ENCODE measurements at places on chromosomes 2 and 18. TPM values are rescaled to one million over a fixed set of nuclear protein-coding genes. Genes with fewer than 3 reads are reported as not detected.

Gene ALPP
- total RNA-seq = not detected

DNA sequence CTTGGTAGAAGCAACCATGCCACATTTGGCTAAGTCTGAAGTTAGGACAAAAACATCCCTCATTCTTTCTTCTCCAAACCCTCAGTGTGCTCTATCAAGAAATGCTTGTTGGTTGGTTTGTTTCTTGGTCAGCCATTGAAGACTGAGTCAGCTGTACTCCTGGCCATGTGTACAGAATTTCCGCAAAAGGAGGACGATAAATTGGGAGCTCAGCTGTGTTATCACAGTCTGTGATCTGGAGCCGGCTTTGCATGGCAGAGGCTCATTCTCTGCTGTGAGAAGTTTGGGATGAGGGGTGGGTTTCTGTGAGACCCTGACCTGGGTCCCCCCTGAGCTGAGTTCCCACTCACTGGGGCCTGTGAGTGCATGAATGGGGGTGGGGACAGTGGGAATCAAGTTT is 26.3 kb upstream of the E2F6 start:
- no peak overlapping the region for H3K4me3 ChIP-seq
- no peaks in the 10 kb centered on the region for H3K36me3 ChIP-seq
- no peak overlapping the region for H3K27ac ChIP-seq
- H3K27me3 ChIP-seq = no peaks in the 10 kb centered on the region

Gene SULT1C4
- 12.8 TPM for total RNA-seq

DNA sequence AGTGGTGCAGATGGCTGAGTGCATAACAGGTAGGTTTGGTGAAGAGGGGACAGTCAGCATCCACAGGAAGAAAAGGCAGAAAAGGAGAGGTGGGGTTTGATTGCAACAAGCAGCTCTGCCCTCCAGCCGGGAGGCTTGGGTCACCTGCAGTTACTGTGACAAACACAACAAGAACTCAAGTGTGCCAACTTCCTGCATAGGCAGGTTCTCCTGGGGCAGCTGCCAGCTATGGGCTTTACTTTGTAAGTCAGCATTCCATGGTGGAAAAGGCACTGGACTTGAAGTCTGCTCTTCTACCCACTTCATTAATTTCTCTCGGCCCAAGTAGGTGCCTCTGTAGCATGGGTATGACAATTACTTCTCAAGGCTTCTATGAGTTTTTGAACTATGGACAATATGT is 98.9 kb downstream of the MYT1L start:
- no peaks in the 10 kb centered on the region for H3K27me3 ChIP-seq
- H3K27ac ChIP-seq = no peak overlapping the region
- DNase-seq = no peak

DNA sequence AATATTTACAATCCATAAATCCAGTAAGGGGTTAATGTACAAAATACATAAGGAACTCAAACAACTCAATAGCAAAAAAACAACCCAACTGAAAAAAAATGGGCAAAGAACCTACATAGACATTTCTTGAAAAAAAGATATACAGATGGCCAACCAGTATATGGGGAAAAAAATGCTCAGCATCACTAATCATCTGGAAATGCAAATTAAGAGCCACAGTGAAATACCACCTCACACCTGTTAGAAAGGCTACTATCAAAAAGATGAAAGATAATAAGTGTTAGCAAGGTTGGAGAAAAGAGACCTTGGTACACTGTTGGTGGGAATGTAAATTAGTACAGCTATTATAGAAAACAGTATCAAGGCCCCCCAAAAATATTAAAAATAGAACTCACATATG is 14.6 kb downstream of the AP1S3 start:
- H3K27ac ChIP-seq = no peak overlapping the region
- H3K4me3 ChIP-seq = no peak overlapping the region
- DNase-seq = no peak
- no peaks in the 10 kb centered on the region for H3K27me3 ChIP-seq
- H3K4me1 ChIP-seq = no peaks in the 10 kb centered on the region

Gene KLHL29
- total RNA-seq = 2.3 TPM

DNA sequence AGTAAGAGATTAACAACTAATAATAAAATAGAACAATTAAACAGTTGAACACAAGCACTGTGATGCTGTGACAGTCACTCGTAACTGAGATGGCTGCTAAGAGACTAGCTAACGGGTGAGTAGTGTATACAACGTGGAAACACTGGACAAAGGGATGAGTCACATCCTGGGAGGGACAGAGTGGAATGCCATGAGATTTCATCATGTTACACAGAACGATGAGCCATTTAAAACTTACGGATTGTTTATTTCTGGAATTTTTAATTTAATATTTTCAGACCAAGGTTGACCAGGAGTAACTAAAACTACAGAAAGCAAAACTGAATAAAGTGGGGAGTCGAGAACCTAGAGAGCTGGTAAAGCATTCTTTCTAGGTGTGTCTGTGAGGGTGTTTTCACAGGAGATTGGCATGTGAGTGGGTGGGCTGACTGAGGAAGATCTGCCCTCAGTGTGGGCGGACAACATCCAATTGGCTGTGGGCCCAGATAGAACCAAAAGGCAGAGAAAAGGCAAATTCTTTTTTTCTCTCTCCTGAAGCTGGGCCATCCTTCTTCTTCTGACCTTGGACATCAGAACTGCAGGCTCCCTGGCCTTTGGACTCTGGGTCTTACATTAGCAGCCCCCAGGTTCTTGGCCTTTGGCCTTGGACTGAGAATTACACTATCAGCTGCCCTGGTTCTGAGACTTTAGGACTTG is 14.6 kb downstream of the TMSB10 start:
- no peaks in the 10 kb centered on the region for H3K36me3 ChIP-seq
- peak overlapping the region; percentile 20 for H3K27ac ChIP-seq
- no peak for DNase-seq
- H3K4me3 ChIP-seq = no peak overlapping the region

GRCh38 chr18:68922392-68922791 is 124.5 kb downstream of the CCDC102B start:
- H3K4me1 ChIP-seq = no peaks in the 10 kb centered on the region
- no peak overlapping the region for H3K4me3 ChIP-seq
- H3K27me3 ChIP-seq = no peaks in the 10 kb centered on the region
- H3K36me3 ChIP-seq = no peaks in the 10 kb centered on the region

Gene TMEM198
- 1.1 TPM for total RNA-seq

DNA sequence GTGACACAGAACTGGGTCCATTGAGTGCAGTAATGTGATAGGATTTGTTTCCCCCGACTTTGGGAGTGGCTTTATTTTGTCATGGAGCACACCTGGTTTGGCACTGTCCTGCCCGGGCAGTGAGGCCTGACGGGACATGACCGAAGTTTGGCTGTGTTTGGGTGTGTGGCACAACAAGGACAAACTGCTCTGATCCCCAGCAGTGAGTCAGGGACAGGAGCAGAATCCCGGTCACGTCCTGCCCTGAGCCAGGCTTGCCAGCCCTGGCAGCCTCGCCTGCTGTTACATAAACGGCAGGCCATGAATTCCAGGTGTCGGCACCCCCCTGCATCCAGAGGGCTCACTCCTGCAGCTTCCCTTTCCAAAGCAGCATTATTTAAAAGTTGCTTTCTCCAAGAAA is 45.7 kb downstream of the IMPA2 start:
- no peak for DNase-seq
- peaks cover 19% of the 10 kb centered on the region for H3K36me3 ChIP-seq
- H3K4me3 ChIP-seq = no peak overlapping the region
- H3K4me1 ChIP-seq = peaks cover 12% of the 10 kb centered on the region
- H3K27ac ChIP-seq = peak overlapping the region; percentile 88

DNA sequence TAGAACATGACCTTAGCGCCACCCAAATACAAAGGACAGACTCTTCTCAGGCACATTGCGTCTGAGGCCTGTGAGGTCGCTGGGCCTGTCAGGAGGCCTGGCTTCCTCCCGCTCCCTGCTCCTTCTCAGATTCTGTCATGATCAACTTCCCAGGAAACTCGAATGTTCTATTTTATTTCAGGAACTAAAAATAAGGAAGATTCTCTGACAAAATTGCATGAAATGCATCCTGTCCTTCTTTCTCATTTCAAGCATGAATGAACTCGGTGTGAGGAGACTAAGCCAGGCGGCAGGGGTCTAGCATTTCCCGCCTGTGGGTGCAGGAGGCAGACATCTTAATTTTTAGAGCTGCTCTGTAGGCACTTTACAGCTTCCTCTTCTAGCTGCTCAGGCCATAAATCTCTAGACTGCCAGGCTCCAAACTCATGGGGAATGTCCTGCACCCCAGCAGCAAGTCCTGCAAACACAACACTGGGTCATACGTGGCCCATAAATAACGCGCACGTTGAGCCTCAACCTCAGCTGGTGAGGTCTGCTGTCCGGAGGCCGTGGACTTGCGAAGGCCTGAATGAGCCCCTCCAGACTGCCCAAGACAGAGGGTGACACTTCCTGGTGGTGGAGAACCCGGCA is 109.7 kb upstream of the ZNF236 start:
- no peak for DNase-seq
- no peaks in the 10 kb centered on the region for H3K36me3 ChIP-seq
- H3K4me3 ChIP-seq = no peak overlapping the region

Gene MSTN
- 0.09 TPM for total RNA-seq

- H3K4me3 ChIP-seq = no peak overlapping the region
- H3K27me3 ChIP-seq = no peaks in the 10 kb centered on the region
- no peak for DNase-seq
- peaks cover 2% of the 10 kb centered on the region for H3K36me3 ChIP-seq
Measured at GRCh38 chr2:178377046-178377445, 73.9 kb downstream of the PRKRA start.

Gene SP140
- 1.8 TPM for total RNA-seq

DNA sequence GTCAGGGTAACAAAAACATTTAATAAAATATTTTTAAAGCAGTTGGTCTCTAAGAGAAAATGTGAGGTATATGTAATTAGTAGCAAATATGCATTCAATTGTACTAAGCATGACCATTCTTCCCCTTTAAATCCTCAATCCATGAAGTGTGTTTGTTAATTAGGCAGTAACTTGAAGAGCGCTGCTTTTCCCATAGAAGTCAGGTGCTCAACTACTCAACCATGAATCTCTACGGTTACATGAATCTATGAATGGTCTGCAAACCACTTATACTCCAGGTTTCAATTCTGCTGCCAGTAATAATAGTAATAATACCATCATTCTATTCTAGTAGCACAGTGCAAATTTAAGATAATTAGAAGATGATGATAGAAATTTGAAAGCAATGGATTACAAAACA is 55.8 kb downstream of the SLC8A1 start:
- H3K27me3 ChIP-seq = no peaks in the 10 kb centered on the region
- H3K27ac ChIP-seq = no peak overlapping the region
- H3K36me3 ChIP-seq = no peaks in the 10 kb centered on the region
- DNase-seq = no peak

DNA sequence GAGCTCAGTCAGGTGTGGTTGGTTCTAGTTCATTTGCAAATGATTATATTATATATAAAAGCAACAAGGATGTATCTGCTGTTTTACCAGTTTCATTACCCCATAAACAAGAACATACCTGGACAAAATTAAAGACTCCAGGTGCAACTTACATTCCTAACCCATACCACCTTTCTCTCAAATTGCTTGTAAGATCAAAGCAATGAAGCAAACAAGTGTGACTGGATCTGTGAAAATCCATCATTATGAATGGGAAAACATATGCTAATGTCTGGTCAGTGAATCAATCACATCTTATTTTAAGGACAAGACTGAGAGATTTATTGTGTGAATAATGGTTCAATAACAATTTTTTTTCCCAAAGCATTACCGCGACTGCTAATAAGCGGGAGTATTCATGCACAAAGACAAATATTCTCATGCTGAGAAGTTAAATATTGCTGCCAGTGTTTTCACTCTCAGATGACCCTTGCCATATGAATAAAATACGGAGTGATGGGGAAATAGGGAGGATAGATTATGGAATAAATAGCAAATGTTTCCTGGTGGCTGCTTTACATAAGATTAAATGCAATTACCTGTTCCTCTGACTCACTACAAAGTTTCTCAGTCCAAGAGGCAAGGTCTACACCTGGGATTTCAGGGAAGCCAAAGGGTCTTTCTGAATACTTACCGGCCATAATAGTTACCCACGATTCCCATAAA is 59.3 kb downstream of the WDR75 start:
- no peak for DNase-seq
- H3K27ac ChIP-seq = no peak overlapping the region
- no peaks in the 10 kb centered on the region for H3K36me3 ChIP-seq
- H3K4me1 ChIP-seq = no peaks in the 10 kb centered on the region
- no peak overlapping the region for H3K4me3 ChIP-seq
- H3K27me3 ChIP-seq = no peaks in the 10 kb centered on the region

DNA sequence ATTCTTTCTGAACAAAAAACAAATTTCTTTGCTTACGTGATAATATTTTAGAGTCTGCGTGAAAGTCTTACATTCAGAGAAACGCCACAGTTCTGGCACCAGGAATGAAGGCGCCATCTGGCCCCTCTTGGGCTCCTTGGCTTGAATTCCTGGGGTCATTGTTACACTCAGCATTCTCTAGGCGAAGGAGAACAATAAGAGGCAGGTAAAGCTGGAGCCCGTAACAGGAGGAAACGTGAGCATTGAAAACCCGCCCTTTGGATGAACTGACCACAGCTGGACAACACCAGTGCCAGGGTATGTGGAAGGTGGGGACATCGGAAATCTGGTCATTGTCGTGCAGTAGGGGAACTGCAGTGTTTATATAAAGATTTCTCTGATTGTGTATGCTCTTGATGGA is 144.8 kb downstream of the RNF152 start:
- no peak overlapping the region for H3K4me3 ChIP-seq
- H3K27ac ChIP-seq = no peak overlapping the region
- no peaks in the 10 kb centered on the region for H3K36me3 ChIP-seq
- H3K27me3 ChIP-seq = no peaks in the 10 kb centered on the region
- no peak for DNase-seq

Gene CCDC150
- 5.7 TPM for total RNA-seq

DNA sequence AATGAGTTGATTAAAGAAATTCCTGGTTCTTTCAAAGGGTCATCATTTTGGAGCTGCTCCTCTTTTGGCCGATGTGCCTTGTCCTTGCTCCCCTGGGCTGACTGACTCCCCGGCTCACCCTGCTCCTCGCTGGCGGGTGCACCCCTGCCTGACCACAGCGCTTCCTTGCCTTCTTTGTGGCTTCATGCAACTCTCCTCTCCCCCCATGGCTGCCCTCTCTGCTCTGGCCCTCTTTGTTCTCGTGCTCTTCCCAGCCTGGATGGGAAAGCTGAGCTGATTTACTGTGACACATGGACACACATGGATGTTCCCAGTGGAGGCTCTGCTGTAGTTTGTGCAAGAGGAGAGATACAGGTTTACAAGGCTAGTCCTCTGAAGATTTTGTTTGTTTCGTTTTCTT is 234.6 kb downstream of the HAUS1 start:
- H3K4me3 ChIP-seq = no peak overlapping the region
- no peak for DNase-seq
- no peak overlapping the region for H3K27ac ChIP-seq
- peaks cover 66% of the 10 kb centered on the region for H3K4me1 ChIP-seq
- H3K36me3 ChIP-seq = no peaks in the 10 kb centered on the region

DNA sequence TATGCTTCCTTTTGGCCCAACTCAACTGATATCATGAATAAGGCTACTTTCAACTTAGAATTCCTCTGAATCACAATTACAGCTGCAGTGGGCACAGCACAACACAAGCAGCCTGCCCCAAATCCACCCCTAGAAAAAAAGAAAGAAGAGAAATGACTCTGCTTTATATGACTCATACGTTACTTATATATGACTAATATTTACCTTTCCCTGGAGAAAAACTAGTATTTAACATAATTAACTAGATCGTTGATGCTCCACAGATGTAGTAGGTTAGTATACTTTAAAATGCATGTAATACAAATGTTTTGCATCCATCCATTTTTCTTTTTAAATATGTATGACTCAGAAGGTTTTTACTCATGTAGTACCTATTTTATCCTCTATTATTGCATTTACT is 133.3 kb upstream of the UNC80 start:
- H3K36me3 ChIP-seq = no peaks in the 10 kb centered on the region
- no peaks in the 10 kb centered on the region for H3K27me3 ChIP-seq
- no peaks in the 10 kb centered on the region for H3K4me1 ChIP-seq
- H3K4me3 ChIP-seq = no peak overlapping the region
- DNase-seq = no peak
- no peak overlapping the region for H3K27ac ChIP-seq

Gene CCDC178
- total RNA-seq = not detected

Data from liver (tissue), 10 donors.